ENCODE measurements at places on chromosomes 7 and 10.

- no peak for DNase-seq
Observed at GRCh38 chr7:117828825-117829224, 44.4 kb downstream of the CTTNBP2 start.

DNA sequence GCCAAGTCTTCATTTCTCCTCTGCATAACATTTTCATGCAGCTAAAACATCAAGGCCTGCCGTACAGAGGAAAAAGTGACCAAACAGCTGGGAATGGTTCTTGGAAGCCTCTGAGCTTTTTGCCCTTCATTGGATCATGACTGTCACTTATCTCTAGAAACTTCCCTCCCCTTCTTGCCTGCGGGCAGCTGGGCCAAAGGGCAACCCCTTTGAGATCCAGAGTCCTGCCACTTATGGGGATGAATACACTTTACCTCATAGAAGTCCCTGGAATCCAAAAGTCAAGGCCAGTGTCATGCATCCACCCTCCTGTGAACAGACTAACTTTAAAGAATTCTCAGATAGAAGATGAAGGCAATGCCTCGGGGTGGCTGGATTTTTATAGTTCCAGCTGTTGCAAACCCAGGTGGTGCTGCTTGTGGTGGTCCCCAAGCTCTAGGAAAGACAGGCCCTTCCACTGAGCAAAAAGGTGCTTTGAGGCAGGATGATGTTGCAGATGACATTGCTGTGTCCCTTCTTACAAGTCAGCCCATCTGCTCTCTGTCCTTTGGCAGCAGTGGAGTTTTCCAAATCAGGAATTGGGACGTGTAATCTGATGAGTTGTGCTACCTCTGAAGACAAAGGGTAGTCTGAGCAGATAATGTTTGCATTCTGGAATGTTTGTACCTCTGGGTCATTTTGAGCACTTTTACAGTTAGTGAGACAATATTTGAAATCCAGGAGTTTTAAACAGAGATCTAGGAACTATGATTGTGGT lies 64.2 kb downstream of the LRMDA start:
- DNase-seq: no peak

DNA sequence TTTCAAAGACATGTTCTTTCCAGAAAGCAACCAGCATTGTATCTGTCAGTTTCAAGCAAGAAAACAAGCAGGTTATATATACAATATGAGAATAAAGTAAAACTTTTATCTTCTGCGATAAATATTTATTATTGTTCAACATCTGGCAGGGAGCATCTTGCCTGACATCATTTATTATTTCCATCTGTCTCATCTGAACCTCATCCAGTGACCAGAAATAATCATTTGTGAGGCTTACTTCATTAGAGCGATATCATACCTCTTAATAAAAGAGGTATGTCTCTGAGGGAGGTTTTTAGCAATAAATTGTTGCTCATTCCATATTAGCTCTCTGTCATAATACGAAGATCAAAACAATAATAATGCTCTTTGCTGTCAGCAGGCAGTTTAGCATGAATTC lies 226.1 kb downstream of the CDC14C start:
- no peak for DNase-seq

DNA sequence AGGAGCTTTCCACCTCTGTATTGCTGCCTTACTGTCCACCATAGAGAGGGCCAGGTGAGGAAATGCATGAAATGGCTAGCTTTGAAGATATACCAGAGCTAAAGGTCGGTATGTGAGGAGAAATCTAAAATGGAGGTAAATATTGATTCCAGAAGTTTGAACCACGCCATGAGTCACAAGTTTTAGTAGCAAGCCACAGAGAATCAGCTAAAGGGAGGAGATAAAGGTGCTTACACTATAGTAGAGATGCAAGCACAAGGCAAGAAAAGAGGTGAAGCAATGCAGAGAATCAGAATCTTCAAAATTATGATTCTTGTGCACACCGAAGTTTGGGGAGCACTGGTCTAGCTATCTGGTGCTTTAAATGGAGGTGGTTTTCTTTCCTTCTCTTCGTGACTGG lies 3.0 kb upstream of the GSAP start:
- no peak for DNase-seq

- DNase-seq: no peak
Observed at GRCh38 chr7:36549029-36549428, 159.4 kb downstream of the ANLN start.

GRCh38 chr10:101671453-101671852 lies 23.5 kb downstream of the FBXW4 start:
- DNase-seq: no peak

DNA sequence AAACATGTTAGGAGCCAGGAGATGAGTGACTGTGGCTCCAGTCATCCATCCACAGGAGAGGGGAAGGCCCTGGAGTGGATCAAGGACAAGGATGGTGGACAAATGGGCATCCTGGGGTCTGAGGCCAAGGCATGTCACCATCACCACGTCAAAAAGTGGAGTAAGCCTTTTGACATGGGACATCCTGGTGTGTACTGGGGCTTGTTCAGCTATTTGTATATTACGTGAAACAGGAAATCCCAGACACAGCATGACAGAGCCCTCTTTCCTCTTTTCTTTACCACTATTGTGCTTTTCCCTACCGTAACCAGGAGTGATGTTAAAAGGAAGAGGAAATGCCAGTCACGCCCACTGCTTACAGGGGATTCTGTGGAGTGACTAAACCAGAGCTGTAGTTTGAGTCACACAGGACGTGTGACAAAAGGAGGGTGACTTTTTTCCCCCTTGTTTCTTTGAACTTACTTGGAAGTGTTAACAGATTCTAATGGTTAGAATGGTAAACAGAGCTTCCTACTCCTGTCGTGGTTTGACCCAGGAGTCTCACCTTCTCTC lies 15.4 kb downstream of the ACSL5 start:
- DNase-seq: no peak

DNA sequence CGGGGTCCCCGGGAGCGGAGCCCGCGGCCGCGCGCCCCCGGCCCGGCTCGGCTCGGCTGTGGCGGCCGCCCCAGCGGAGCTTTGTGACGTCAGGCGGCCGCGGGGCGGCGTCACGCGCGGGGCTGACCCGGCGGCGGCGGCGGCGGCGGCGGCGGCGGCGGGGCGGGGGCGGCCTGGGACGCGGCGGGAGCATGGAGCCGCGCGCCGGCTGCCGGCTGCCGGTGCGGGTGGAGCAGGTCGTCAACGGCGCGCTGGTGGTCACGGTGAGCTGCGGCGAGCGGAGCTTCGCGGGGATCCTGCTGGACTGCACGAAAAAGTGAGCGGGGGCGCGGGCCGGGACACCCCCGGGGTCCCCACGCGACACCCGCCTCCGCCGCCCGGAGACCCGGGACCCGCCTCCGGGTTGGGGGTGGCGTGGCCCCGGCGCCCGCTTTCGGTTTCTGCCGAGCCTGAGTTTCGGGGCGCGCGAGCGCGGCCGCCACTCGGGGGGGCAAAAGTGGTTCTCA lies at the start of gene PWWP2B:
PWWP2B (plus strand) TSS at position 165 of the 506 bp plus-strand sequence; CDS start at position 192, 27 bp downstream.
- DNase-seq: peak; percentile 70

GRCh38 chr7:155560982-155561686 lies 14.8 kb upstream of the CNPY1 start:
- no peak for DNase-seq

- DNase-seq: peak; percentile 77
Observed at GRCh38 chr10:80468002-80468401, 13.9 kb downstream of the TSPAN14 start.

DNA sequence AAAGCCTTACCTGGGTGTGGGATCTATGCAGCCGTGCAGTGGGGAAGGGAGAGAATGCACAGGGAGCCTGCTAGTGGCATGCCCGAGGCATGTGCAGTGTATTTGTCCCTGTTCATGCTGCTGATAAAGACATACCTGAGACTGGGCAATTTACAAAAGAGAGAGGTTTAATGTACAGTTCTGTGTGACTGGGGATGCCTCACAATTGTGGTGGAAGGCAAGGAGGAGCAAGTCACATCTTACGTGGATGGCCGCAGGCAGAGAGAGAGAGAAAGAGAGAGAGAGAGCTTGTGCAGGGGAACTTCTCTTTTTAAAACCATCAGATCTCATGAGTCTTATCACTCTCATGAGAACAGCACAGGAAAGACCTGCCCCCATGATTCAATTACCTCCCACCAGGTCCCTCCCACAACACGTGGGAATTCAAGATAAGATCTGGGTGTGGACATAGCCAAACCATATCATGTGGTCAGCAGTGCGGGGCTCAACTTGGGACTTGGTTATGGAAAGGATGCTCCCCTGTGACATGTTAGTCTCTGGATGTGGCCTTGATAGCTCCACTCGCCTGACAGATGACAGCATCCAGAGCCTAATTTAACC lies 128.9 kb downstream of the DOCK1 start:
- DNase-seq: no peak

DNA sequence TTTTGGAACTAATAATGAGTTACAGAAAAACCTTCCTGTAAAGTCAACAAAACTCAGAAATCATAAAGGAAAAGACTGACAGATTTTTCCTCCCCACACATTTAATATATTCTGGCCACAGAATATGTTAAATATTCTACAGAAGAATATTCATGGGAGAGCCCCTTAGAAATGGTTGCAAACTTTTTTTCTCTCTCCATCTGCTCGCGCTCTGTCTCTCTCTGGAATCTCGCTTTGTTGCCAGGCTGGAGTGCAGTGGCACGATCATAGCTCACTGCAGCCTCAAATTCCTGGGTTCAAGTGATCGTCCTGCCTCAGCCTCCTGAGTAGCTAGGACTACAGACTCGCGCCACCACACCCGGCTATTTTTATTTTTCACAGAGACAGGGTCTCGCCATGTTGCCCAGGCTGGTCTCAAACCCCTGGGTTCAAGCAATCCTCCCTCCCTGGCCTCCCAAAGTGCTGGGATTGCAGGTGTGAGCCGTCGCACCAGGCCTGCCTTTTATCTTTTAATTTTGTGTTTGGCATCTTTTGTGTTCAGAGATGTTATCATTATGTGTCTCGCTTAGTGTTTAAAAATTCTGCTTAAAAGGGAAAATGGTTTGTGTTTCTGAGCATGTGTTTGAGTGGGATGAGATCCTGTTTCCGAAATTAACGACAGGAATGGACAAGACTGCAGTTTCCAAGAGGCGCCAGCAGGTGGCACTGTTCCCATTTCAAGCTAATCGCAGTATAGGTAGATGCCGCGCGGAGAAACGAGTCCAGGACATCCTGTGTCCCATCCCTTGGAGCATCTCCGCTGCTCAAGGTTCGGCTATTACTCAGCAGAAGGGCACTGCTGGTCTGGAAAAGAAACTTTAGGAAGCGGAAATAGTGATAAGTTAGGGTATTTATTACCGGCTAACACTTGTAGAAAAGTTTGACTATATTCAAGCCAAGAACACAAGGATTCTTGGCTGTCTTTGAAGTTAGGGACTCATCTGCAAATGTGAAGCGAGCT lies 23.1 kb upstream of the ST7 start:
- DNase-seq: peak; percentile 83

GRCh38 chr10:944034-944831 lies 12.7 kb upstream of the LARP4B start:
- peak; percentile 59 for DNase-seq

GRCh38 chr10:123870260-123870659 lies 21.3 kb downstream of the CPXM2 start:
- no peak for DNase-seq

DNA sequence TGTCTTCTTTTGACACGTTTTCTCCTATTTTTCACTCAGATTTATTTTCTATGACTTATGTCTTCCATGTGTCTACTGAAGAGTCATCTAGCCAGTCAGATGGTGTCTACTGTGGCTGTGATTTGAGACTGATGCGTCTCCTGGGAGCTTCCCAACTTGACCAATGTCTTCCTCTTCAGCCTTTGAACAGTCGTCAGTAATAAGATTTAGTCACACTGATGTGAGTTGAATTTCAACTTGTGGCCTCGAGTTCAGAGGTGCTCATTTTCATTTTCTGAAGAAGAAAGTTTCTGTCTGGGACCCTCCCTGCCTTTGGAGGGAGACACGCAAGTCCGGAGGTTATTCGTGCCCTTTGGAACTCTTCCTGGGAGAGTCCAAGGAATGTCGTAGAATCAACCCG lies 221.9 kb upstream of the INHBA start:
- DNase-seq: no peak

GRCh38 chr10:101405001-101405400 lies 51.0 kb downstream of the BTRC start:
- no peak for DNase-seq

- no peak for DNase-seq
Observed at GRCh38 chr10:20287586-20287985, 471.4 kb downstream of the PLXDC2 start.

- no peak for DNase-seq
Observed at GRCh38 chr10:98758463-98758862, 311.7 kb upstream of the HPS1 start.

DNA sequence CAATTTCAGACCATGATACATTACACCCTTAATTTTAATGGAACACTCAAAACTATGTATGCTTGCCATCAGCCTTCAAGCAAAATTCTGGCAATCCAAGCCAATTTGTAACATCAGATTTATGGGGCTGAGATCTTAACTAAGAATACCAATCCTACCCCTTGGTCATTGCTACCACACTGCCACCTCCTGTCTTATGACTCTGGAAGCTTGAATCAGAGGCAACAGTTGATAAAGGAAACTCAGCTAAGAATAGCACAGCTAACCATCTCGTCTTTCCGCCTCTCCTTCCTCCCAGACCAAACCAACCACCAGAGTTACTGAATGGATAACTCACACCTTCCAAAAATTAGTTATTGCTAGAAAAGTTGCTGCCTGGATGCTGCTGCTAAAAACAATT lies 7.4 kb downstream of the IGF2BP3 start:
- no peak for DNase-seq

DNA sequence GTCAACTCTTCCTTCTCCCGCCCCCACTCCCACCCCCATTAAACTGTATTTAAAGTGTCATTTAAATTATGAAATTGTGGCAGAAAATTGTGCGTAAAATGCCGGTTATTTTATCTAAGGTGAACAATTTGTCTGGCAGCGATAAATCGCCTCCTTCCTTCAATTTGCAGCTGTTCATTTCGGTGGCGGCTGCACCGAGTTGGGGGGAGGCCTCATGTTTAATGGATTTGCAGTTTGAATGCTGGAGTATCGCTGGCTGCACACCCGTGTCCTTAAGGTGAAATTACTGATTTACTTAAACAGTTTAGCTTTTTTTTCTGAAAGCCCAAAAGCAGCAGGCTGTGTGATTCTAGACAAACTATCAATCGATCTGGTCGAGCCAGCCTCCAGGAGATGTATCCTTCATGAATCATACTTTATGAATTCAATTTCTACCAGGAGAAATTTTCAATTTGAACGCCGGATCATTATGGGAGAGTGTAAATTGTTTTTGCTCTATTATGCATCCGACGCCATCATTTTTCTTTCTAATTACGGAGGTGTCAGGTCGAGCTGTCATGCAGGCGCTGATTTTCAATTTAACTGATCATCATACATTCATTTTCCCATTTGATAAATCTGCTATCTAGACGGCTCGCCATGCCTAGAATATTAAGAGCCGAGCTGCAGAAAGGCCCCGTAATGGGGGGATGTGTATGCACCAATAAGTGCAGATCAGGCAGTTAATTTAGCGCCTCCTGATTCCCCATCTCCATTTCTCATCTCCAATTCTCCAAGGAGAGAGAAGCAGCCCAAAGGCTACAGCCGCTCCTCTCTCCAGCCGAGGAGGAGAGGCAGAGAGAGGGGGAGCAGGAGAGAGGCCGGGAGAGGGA lies 6.5 kb downstream of the UNCX start:
- DNase-seq: no peak

GRCh38 chr10:6892864-6893263 lies 312.8 kb upstream of the PRKCQ start:
- DNase-seq: no peak

GRCh38 chr10:131087464-131088215 lies 223.9 kb downstream of the TCERG1L start:
- DNase-seq: no peak
